Head of caudate nucleus (tissue), 42 donors: ENCODE measurements at places on chromosomes 2 and 18.

GRCh38 chr2:47907039-47907781, 912 bp upstream of the FBXO11 start:
- DNase-seq = no peak

- DNase-seq = no peak
Observed at GRCh38 chr2:128782411-128783192, 463.9 kb upstream of the HS6ST1 start.

GRCh38 chr2:123717636-123718334, 307.3 kb upstream of the CNTNAP5 start:
- DNase-seq = no peak

DNA sequence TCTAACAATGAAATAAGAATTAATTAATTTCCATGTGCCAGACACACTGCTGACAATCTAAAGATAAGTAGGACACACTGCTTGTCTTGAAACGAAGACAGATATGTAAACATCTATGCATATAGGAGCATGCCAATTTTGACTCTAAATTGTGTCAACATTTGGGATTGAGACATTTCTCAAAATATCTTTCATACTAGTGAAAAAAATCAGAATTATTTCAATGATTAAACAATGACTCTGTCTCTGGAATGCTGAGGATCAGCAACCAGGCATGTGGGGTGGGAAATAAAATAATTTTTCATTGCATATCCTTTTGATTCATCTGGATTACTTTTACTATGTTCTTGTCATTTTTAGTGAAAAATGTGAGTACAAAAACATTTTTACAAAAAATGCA, 262.6 kb upstream of the SYT4 start:
- no peak for DNase-seq

DNA sequence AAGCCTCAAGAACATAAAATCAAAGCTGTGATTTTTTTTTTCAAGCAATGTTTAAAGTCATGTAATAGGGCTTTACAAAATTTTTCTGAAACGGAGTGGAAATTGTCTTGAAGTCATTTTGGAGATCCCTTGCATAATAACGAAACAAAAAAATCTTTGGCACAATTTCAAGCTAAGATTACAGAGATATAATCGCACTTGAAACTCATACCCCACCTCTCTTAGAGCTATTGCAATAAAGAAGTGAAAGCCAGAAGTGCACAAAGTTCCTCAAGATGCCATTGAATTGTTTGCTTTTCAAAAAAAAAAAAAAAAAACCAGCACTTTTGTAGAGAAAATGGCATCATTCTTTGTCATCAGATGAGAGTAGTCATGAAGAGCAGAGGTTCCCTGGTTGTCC, 152.3 kb downstream of the PAX3 start:
- DNase-seq = no peak

DNA sequence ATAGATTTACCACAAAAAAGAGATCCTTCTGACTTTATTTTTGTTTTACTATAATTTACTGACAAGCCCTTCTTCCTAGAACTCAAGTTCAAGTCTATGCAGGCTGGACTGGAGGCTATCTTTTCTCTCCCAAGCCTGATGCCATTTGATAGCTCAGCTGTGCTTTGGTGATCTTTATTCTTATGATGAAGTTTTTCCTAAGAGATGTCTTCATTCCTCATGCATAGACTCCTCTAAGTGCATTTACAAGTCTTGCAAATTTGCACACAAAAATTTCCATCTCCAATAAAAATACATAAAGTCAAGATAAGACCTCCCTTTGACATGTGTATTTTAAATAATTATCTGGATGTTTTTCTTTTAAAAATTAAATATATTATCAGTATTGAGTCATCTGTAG, 167.4 kb upstream of the ETAA1 start:
- DNase-seq = no peak

DNA sequence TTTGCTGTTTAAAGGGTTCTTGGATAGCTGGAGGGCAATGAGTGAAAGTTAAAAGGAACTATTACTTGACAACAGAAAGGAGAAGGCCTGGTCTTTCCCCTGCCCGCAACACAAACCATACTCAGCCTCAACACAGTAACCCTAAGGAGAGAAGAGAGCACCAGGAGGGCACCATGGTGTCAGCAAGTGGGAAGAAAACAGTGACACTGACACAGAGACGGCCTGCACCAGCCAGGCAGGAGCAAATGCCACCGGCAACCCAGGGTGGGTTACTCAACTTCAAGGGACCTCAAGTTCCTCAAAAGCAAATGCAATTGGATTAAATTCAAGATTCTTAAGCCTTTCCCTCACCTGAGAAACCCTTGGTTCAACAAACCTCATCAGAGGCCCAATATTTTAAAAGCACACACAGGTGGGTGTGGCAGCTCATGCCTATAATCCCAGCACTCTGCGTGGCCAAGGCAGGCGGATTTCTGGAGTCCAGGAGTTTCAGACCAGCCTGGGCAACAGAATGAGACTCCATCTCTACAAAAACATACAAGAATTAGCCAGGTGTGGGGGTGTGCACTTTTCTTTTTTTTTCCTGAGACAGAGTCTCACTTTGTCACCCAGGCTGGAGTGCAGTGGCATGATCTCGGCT, 52.3 kb downstream of the TFCP2L1 start:
- no peak for DNase-seq

GRCh38 chr18:54165450-54165849, 59.0 kb downstream of the MBD2 start:
- DNase-seq = no peak
